Right renal pelvis (tissue), 4 donors: ENCODE measurements at places on chromosomes 11 and 22.

DNA sequence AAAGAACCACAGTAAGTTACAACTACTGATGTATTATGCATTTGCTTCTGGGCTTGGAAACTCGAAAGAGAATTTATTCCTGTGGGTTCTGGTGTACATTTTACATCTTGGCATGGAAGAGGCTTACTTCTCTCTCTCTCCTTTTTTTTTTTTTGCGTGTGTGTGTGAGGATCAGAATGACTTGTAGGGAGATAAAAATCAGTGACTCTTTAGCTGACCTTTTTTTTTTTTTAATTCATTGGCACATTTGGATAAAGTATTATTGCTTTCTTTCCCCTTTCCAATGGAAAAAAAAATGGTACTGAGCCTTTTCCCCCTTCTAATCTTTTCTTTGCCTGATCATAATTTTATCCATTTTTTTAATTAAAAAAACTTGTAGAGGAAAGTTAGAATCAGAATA is 43.5 kb downstream of the EXT2 start:
- DNase-seq, result no peak

DNA sequence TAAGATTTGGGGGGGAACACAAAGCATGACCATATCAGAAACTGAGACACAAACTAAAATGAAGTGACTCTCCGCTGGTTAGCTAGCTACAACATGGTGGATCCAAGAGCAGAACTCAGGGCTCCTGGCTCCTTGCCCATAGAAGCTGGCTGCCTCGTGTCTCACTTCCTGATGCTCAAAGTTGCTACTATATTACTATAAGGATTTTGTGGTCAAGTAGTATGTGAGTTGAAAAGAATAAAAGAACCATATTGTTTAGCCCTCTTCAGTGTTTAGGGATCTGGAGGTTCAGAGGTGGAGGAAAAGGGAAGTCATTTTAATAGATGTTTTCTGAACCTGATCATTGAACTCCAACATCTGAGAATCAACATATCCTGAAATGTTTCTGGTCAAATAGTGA is 16.9 kb upstream of the SIK2 start:
- DNase-seq, result no peak

- no peak for DNase-seq
Observed at GRCh38 chr11:110301032-110301431, 4.6 kb upstream of the RDX start.

DNA sequence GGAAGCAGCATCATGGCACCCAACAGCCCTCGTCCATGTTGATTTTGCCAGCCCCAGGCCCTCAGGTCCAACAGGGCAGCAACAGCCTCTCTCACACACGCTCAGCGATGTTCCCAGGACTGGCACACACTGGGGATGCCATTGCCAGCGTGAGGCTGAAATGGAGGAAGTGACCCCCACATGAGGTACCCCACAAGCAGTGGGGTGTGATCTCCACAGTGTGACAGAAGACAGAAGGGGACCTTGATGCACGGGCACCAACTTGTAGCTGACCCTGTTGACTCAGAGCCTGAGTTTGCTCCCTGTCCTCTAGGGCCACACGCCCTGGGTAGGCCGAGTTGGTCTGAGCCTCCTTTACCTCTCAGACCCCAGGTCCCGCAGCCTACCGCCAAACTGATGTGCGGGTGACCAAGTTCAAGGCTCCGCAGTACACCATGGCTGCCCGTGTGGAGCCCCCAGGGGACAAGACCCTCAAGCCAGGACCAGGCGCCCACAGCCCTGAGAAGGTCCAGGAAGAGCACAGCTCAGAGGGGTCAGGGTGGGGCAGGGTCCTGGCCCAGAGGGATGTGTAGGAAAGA is 6.2 kb downstream of the SCGB1C1 start:
- no peak for DNase-seq

- DNase-seq, result no peak
Observed at GRCh38 chr11:62372871-62373270, 35.6 kb downstream of the ASRGL1 start.

- no peak for DNase-seq
Observed at GRCh38 chr11:130808541-130808940, 107.7 kb downstream of the SNX19 start.

- no peak for DNase-seq
Observed at GRCh38 chr11:97860237-97860636, 1160.5 kb upstream of the CNTN5 start.

- no peak for DNase-seq
Observed at GRCh38 chr11:24587635-24588034, 90.8 kb downstream of the LUZP2 start.

- DNase-seq, result no peak
Observed at GRCh38 chr11:75145972-75146519, 4.9 kb upstream of the SLCO2B1 start.

DNA sequence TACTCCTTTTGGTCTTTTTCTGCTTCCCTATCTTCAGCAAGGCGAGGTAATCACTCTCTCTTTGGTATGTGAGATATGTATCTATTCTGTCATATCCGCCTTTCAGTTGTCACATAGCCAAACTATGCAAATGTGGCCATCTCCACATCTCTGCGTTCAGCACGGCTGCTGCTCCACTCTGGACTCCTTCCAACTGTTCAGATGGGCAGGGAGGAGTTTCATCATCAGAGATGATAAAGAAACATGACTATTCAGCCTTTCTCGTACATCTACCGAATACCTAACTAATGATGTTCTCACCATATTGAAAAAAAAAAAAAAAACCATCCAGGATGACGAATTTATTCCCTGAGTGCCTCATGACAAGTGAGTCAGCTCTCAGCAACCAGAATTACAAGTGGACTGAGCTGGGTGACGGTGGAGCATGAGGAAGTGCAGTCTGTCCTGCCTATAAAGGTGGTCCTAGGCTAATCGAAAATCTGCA is 899.6 kb downstream of the OPCML start:
- no peak for DNase-seq

- DNase-seq, result no peak
Observed at GRCh38 chr11:64357904-64358535, 942 bp upstream of the RPS6KA4 start.

- no peak for DNase-seq
Observed at GRCh38 chr11:117859488-117860112, 16.9 kb downstream of the FXYD6 start.

- no peak for DNase-seq
Observed at GRCh38 chr11:101923554-101923953, 7.2 kb upstream of the ANGPTL5 start.

GRCh38 chr11:96385187-96385586 is 4.5 kb downstream of the CCDC82 start:
- DNase-seq, result no peak

DNA sequence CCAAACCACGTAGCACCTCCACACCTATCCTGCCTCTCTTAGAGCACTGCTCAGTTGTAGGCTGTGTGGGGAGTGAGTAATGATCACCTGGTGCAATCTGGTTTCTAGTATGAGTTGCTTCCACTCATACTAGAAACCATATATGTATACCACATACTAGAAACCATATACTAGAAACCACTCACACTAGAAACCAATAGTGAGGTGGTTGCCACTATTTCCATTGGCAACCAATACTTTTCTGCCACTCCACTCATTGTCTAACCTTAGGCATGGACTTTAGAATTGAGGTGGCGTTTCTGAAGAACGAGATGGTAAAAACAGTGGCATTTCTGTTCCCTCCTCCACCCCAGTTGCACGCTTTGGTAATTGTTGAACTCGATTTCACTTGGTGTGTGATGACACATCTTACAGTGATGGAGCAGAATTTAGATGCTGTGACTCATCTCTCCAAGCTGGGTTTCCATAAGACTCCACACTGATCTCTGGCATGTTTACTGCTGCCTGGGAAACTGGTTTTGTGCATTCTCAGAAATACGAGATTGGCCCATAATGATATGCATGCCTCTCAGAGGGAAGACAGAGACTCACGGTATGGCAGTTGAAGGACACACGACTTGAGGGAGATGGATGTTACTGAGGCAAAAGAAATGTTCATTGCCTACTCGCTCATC is 82.9 kb downstream of the KIRREL3 start:
- DNase-seq, result no peak

DNA sequence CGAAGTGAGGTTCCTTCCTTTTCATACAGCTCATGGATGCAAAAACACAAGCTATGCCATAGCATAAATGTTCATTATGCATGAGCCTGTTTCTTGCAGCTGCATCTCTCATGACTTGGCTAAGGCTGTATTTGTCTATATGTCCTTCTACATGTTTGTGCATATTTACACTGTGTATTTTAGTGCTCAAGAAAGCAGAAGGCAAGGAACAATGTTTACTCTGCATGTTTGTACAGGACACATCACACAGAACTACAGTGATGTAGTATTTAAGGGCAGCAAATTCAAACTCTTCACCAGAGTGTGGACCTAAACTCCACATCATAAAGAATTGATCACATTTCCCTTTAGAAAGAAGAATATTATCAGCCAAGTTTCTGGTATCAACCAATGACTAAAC is 170.3 kb downstream of the CADM1 start:
- DNase-seq, result no peak

DNA sequence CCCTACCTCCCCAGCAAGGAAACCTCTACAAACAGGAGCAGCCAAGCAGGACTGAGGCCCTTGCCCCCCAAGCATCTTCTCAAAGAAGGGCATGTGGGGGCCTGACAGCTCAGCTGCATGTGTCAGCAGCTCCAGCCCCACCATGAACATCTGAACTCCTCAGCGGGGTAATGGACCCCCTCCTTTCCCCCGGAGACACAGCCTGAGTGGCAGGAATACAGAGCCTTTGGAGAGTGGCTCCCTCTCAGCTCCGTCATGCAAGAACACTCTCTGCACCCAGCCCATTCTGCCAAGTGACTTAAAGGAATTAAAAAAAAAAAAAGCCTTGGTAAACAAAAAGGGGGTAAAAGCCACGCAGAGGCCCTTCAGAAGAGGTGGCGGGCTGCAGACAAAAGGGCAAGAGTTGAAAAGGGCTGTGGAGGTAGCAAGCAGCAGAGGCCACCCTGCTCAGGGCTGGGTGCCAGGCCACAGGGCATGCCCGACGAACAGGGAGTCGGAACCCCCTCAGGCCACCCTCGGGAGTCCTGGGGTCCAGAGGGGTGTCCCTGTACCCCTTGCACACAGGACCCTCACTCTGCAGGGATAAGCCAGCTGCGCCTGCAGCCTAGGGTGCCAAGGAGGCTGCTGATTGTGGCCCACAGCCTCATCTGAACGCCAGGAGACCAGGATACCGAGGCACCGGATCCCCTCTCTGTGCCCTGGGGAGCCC is 62.5 kb downstream of the MACROD1 start:
- DNase-seq, result no peak

DNA sequence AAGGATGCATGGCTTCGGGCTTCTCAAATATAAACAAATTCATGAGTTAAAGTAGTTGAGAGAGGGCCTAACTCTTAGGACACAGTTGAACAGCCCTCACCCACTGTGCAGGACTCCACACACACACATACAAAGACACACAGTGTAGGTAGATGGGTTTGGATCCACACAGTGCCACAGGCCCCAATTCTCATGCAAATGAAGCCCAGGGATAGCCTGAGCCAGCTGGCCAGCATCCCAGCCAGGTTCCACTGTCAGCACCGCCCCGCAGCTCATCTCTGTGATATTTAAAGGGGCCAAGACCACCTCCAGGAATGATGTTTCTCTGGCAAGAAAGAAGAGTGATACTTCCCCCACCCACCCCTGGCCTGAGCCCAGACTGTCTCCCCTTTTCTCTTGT is 11.7 kb downstream of the SLC35C1 start:
- DNase-seq, result no peak

GRCh38 chr11:108934289-108934688 is 269.4 kb downstream of the DDX10 start:
- no peak for DNase-seq

DNA sequence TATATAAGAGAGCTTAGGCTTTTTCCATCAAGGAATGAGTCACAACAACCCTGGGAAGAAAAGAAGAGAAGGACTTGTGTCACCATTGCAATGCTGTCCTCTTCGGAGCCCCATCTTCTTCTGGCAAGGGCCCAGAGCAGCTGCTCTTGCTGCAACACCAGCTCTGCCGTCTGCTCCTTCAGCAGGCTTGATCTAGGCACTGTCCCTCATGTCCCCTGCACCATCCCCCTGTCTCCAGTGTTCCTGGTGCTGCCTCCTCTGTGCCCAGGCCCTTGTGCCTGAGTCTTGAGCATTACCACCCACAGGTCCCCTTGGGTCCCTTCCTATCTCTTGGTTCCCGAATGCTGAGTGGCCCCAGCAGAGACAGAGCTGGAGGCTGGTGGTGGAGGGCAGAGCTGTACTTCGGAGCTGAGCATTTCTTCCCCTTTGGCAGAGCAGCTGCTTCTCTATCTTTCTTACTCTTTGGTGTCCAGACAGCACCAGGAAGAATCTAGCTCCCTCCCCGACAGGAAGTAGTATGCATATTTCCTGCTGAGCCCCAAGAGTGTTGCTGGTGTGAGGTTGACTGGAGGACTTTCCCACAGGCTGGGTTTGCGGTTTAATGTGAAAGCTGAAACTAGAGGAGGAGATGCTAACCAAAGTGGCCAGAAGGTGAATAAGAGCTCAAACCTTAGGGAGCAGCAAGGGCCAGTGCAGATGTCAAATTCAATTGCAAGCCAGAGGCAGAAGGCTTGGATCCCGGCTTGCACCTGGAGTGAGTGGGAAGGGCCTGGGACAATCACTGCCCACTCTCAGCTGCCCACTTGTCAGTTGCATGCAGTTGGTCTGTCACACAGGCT is 27.8 kb downstream of the WEE1 start:
- no peak for DNase-seq

DNA sequence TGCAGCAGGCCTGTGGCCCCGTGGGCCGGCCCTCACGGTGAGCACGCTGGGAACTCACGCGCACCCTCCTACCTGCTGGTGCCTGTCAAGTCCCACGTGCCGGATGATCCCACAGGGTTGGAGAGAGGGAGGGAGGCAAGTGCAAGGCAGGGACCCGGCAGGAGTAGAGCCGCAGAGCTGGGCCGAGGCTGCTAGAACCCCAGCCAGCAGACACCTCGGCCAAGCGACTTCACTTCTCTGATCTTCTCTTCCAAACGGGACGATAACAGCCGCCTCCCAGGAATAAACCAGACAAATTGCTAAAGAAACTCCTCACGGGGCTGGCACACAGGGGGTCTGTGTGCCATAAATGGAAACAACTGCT is 1232.8 kb downstream of the TBC1D22A start:
- no peak for DNase-seq

DNA sequence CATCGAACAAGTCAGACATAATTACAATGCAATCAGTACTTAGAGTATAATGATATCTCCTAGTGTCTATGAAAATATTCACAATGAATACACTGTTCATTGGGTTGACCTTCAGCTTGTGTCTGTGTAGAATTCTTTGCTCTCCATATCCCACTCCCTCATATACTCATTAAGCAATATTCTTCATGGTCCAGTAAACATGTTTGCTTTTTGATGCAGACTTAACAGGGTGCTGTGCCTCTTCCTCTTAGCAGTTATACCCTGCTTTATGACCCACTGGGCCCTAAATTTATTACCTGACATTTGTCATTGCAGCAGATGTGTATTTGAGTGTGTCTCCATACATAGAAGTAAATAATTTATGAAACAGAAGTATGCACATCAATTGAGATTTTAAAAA is 352.5 kb upstream of the CCDC179 start:
- no peak for DNase-seq

- no peak for DNase-seq
Observed at GRCh38 chr11:43376594-43376993, 17.9 kb downstream of the TTC17 start.

DNA sequence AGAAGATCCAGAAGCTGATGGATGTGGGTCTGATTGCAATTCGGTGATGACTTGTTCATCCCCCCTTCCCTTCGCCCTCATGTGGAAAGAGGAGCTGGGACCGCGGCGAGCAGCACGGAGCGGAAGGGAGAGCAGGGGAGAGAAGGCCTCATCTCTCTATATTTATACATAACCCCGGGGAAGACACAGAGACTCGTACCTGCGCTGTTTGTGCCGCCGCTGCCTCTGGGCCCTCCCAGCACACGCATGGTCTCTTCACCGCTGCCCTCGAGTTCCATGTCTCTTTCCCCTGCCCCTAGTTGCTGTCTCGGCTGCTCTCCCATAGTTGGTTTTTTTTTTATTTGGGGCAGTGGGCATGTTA is 2.5 kb upstream of the FERMT3 start:
- DNase-seq, result no peak
